ENCODE measurements at places on chromosomes 13 and 19.

GRCh38 chr19:50516456-50516855 lies 2.7 kb upstream of the ASPDH start:
- no peak for DNase-seq

- DNase-seq = no peak
Measured at GRCh38 chr13:85497652-85498051, 301.6 kb downstream of the SLITRK6 start.

GRCh38 chr19:18475762-18476331 lies 37.9 kb upstream of the ISYNA1 start:
- no peak for DNase-seq

GRCh38 chr19:49469828-49470614 lies 4.0 kb upstream of the FLT3LG start:
- no peak for DNase-seq

- DNase-seq = no peak
Measured at GRCh38 chr19:1825909-1826556, 14.0 kb upstream of the ATP8B3 start.

GRCh38 chr19:35990771-35991730 lies 3.9 kb upstream of the SDHAF1 start:
- no peak for DNase-seq

DNA sequence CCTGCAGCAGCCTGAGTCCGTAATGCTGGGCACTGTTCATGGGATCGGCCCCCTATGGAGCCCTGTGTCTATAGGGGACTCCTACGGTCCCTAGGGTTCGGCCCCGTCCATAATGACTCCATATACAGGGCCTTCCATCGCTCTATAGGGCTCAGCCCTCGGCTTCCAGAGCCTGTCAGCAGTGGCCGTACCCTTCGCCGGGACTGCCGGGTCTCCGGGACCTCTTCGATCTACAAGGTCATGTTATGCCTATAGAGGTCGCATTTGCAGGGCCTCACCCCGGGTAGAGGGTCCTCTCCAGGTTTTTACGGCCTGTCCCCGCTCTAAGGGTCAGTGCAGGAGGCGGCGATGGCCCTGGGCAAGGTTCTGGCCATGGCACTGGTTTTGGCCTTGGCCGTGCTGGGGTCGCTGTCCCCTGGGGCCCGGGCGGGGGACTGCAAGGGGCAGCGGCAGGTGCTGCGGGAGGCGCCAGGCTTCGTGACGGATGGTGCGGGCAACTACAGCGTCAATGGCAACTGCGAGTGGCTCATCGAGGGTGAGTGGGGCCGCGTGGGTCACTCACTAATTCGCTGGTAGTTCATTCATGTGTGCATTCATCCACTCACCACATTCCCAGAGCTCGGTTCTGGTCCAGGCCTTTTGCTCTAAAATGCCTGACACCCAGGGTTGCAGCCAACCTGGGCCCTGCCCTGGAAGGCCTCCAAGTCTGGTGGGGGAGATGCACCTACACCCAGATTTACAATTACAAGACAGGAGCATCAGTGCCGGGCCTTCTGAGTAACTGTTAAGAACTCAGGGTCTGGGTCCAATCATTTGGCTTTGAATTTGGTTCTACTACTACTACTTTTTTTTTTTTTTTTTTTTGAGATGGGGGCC lies 699 bp downstream of the MEGF8 start:
- no peak for DNase-seq
